ENCODE measurements at places on chromosomes 5 and 9. TPM values are rescaled to one million over a fixed set of nuclear protein-coding genes. Genes with fewer than 3 reads are reported as not detected.

The PCDHB15 gene
- 0.98 TPM for total RNA-seq

The PCDHB6 gene
- under 0.01 TPM for total RNA-seq

The MEF2C gene
- total RNA-seq: 88.1 TPM

The CDO1 gene
- total RNA-seq: 0.65 TPM

The PCDHGC5 gene
- total RNA-seq: 1.4 TPM

The PCDHB8 gene
- 0.29 TPM for total RNA-seq

The PRUNE2 gene
- 6.5 TPM for total RNA-seq

The GABRP gene
- 1.1 TPM for total RNA-seq

The ARL14EPL gene
- 0.67 TPM for total RNA-seq

The CFAP77 gene
- total RNA-seq: 0.19 TPM

All from vein endothelial cell (primary cell).